ENCODE measurements at places on chromosomes 5 and 9.

DNA sequence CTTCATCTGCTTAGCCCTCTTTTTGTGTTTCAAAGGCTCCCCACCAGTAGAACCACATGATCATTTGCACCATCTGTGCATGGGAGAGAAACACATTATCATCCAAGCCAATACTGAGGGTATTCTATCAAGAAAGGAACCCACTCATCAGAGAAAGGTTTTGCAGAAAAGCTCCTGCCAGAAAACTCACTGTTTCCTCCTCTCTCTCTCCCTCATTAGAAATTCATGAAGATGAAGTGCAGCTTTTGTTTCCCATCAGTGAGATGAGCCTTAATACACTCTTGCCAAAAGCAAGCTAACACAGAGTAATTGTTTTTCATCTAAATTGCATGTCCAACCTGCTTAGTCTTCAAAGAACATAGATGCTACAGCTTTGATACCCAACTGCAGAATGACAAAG lies 142.4 kb upstream of the GRAMD2B start:
- DNase-seq = no peak

- DNase-seq = no peak
Measured at GRCh38 chr5:172410160-172410559, 44.2 kb downstream of the SH3PXD2B start.

DNA sequence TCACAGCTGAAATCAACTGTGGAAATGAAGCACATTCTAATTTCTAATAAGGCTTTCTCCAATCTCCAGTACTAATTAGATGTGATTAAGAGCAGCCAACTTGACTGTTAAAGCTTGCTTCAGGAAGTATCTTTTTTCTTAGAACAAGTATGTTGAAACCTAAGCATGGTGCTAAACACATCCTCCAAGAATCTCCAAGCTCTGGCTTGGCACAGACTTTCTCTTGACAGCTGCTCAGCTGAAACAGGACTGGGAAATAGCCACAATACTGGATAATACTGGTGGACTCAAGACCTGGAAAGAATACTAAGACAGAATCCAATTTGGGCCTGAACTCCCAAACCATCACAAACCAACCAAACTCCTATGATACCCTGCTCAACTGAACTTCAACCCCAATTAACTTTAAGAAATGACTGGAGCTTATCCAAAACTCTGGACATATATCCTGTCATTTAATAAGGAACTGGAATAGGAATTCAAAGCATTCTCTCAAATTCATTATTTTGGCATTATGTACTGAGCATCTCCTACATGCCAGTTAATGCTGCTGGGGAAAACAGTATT lies 16.2 kb downstream of the PRKAA1 start:
- no peak for DNase-seq

- no peak for DNase-seq
Measured at GRCh38 chr9:89711866-89712265, 107.1 kb downstream of the GADD45G start.

- DNase-seq = no peak
Measured at GRCh38 chr9:14136047-14136635, 177.8 kb downstream of the NFIB start.

- DNase-seq = no peak
Measured at GRCh38 chr9:83656952-83657351, 34.0 kb downstream of the IDNK start.

GRCh38 chr9:20995616-20996015 lies 35.8 kb downstream of the HACD4 start:
- no peak for DNase-seq

DNA sequence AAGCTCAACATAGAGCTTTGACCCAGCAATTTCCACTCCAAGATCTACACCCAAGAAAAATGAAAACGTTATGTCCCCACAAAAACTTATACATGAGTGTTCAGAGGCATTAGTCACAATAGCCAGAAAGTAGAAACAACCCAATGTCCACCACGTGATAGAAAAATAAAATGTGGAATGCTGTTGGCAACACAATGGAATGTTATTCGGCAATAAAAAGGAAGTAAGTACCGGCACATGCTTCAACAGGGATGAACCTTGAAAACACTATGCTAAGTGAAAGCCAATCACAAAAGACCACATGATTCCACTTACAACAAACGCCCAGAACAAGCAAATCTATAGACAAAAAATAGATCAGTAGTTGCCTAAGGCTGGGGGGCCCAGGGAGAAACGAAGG lies 6.0 kb downstream of the UBQLN1 start:
- DNase-seq = no peak

- DNase-seq = peak; percentile 54
Measured at GRCh38 chr5:179818746-179819295, 1.9 kb upstream of the SQSTM1 start.

DNA sequence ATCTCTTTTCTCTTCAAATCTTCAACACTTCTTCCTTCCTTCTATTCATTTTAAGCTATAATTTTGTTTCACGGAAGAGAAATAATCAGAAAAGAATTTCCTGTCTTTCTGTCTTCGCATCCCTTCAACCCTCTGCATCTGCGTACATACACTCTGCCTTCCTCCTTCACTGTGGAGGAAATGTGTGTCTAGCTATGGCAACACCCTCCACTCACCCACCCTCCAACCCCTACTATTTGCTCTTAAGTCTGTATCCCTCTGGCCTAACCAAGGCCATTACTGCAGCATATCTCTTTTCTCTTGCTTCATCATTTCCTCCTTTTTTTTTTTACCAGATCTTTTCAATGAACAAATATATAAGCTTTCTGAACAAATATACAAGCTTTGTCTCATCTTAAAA lies 105.7 kb upstream of the NUDT12 start:
- DNase-seq = no peak

DNA sequence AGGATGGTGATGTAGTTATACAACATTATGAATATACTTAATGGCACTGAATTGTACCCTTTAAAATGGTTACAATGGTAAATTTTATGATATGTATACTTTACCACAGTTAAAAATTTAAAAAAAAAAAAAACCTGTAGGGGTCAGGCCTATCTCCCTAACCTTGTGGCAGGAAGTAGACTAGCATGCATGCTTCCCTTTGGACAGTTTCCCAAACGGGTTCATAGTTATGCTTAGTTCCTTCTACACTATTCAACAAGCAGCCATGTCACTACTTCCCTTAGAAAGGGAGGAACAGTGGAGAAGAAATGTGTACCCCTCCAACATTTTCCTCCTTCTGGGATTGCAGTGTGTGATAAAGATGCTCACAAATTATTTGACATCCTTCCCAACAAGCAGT lies 32.5 kb downstream of the IDNK start:
- DNase-seq = no peak

GRCh38 chr5:133746834-133747233 lies 134.5 kb upstream of the FSTL4 start:
- no peak for DNase-seq

DNA sequence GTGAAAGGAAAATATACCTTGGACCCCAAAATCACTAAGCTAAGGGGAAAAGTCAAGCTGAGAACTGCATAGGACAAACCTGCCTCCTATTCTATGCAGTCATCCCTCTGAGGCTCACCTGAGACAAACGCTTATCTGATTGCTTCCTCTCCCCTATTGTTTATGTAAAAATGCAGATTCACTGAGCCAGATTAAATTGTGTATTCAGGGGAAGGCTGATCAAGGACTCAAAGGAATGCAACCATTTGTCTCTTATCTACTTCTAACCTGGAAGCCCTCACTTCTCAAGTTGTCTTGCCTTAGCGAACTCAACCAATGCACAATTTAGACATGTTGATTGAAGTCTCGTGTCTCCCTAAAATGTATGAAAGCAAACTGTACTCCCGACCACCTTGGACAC lies 13.3 kb downstream of the SPARC start:
- no peak for DNase-seq

DNA sequence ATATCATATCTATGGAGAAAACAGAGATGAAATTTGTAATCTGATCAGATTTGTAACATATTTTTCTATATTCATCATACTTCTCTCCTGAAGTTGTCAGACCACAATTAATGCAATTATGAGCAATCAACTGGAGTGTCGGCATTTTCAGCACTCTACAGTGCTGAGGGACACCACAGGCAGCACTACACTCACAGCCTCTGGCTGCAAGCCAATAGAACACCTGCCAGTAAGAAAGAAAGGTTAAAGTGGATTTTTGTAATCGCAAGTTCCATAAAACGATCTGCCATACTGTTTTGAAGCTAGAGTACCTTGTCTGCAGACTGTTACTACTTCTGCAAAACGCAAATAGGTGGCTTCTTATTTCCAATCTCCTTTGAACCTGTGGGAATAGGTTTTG lies 147.6 kb downstream of the ADAMTS6 start:
- no peak for DNase-seq

DNA sequence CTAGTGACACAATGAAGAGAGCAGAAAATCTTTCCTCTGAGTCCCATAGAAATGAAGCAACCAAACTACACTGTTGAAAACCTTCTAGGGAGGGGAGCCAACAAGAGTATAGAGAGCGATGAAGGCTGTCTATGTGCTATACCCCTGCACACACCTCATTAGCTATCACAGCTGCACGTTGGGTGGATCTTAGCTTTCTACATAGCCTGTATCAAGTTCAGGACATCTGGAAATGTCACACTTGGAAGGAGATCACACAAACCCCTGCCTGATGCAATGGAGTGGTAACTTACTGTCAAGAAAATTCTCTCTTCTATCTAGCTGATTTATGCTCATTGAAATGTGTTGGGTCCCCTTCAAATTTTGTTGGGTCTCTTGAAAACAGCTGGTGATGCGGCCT lies 127.0 kb upstream of the NTRK2 start:
- DNase-seq = no peak

GRCh38 chr9:98545021-98545420 lies 163.7 kb downstream of the GABBR2 start:
- DNase-seq = no peak

- DNase-seq = no peak
Measured at GRCh38 chr9:77605449-77606220, 42.5 kb downstream of the GNA14 start.

DNA sequence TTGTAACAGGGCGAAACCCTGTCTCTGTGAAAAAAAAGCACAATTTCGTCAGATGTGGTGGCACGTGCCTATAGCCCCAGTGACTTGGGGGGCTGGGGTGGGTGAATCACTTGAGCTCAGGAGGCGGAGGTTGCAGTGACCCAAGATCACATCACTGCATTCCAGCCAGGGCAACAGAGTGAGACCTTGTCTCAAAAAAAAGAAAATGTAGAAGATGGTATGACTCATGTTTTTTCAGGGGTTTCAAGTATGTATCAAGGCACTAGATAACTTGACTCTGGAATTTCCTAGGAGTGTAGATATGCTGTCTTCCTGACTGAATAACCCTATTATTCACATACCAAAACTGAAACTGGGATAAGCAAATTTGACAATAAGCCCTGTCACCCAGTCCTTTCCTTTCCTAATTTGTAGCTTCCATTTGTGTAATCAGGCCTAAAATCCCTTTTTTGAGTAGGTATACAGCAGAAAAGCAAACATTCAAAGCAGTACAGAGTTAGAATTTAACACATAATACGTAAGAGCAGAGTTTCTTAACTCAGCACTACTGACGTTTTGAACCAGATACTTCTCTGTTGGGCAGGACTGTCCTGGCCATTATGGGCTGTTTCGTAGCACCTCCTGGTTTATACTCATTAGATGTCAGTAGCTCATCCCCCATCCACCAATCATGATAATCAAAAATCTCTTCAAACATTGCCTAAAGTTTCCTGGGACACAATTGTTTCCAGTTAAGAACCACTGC lies 17.3 kb upstream of the ANKRD18B start:
- DNase-seq = no peak

GRCh38 chr5:68380078-68380477 lies 164.5 kb downstream of the PIK3R1 start:
- no peak for DNase-seq

DNA sequence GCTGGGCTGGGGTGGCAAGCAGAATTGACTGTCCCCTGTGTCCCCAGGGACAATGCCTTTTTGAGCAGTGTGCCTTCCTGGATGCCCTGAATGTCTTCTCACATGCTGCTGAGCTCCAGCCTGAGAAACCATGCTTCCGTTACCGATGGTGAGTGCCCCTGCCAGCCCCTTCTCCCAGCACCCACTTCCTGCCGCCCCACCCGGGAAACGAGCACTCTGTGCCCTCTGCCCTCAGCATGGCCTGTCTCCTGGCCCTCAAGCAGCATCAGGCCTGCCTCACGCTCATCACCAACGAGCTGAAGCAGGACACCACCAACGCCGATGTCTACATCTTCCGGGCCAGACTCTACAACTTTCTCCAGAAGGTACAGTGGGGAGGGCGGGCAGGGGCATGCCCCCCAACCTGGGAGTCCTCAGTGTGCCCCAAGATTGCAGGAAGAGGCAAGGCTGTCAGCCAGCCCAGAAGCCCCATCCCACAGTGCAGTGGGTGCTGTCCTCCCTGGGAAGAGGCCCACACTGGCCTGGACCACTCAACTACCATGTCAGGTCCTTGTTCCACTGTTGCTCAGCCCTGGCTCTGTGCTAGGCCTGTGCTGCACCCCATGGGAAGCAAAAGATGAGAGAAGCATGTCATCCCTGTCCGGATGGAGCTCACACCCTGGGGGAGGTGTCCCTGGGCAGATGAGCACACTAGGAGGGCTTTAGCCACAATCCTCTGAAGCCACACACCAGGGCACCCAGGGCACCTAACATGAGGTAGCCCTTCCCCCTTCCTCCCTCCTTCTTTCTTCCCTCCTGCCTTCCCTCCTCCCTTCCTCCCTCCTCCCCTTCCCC lies 4.4 kb downstream of the TTC16 start:
- no peak for DNase-seq

GRCh38 chr5:17441351-17441750 lies 56.7 kb upstream of the TAF11L2 start:
- no peak for DNase-seq

DNA sequence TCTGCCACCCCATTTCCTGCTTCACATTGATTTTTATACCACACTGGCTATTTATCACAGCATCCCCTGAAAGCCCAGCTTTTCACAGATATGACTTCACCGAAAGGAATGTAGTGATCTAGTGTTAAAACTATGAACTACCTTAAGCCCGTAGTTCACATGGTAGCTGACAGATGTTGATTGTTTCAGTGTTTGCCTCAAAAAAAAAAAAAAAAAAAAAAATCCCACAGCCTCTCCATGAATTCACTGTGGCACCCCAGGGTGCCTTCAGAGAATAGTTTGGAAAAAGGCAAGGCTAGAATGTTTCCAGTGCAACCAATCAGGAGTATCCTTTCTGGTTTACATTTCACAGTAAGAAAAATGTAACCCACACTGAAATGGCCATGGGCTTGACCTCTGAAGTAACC lies 37.1 kb downstream of the GLIS3 start:
- DNase-seq = no peak

DNA sequence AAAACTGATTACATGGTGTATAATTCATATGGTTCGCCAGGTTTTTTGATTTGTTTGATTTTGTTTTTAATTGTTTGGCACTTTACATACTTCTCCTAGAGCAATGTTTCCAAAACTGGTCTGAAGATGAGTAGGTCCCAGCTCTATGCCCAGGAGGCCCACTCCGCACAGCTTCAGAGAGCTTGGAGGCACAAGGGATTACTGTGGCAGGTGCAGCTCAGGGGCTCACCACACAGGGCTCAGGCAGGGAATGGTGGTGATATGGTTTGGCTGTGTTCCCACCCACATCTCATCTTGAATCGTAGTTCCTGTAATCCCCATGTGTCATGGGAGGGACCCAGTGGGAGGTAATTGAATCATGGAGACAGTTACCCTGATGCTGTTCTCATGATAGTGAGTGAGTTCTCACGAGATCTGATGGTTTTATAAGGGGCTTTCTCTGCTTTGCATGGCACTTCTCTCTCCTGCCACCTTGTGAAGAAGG lies 296.6 kb downstream of the MED10 start:
- DNase-seq = no peak

- no peak for DNase-seq
Measured at GRCh38 chr9:97502222-97502983, 937 bp downstream of the TMOD1 start.
